ENCODE measurements at places on chromosomes 3 and 15. TPM values are rescaled to one million over a fixed set of nuclear protein-coding genes. Genes with fewer than 3 reads are reported as not detected.

Gene SAXO2
- total RNA-seq = 2.0 TPM

Gene PCOLCE2
- total RNA-seq = 1.8 TPM

Gene ZNF620
- 8.3 TPM for total RNA-seq

Gene RAD51
- 9.6 TPM for total RNA-seq

Gene CNTN6
- total RNA-seq = not detected

Gene SLC24A5
- total RNA-seq = not detected

Gene JAGN1
- 26.6 TPM for total RNA-seq

Gene TGM4
- total RNA-seq = not detected

Gene LXN
- 70.6 TPM for total RNA-seq

Gene CCDC39
- 0.46 TPM for total RNA-seq

Gene GOLGA8A
- total RNA-seq = 46.0 TPM

Data from endothelial cell (in vitro differentiated cells).